ENCODE measurements at places on chromosomes 7 and 10. TPM values are rescaled to one million over a fixed set of nuclear protein-coding genes. Genes with fewer than 3 reads are reported as not detected.

SLF2 gene
- 51.3 TPM for total RNA-seq

HOXA3 gene
- not detected for total RNA-seq

LIPJ gene
- total RNA-seq, result 0.48 TPM

SFRP4 gene
- total RNA-seq, result 2.6 TPM

AKR1C1 gene
- 27.1 TPM for total RNA-seq

SPDYE5 gene
- not detected for total RNA-seq

CUBN gene
- total RNA-seq, result 3.3 TPM

HPSE2 gene
- 11.0 TPM for total RNA-seq

SLC18A2 gene
- not detected for total RNA-seq

GSTO2 gene
- 14.3 TPM for total RNA-seq

CPEB3 gene
- 59.5 TPM for total RNA-seq

AMPH gene
- total RNA-seq, result 146 TPM

MYL10 gene
- not detected for total RNA-seq

MET gene
- 8.2 TPM for total RNA-seq

CYP2C9 gene
- total RNA-seq, result not detected

All from dorsolateral prefrontal cortex (tissue), 122 donors.